ENCODE measurements at places on chromosomes 1 and 21.

DNA sequence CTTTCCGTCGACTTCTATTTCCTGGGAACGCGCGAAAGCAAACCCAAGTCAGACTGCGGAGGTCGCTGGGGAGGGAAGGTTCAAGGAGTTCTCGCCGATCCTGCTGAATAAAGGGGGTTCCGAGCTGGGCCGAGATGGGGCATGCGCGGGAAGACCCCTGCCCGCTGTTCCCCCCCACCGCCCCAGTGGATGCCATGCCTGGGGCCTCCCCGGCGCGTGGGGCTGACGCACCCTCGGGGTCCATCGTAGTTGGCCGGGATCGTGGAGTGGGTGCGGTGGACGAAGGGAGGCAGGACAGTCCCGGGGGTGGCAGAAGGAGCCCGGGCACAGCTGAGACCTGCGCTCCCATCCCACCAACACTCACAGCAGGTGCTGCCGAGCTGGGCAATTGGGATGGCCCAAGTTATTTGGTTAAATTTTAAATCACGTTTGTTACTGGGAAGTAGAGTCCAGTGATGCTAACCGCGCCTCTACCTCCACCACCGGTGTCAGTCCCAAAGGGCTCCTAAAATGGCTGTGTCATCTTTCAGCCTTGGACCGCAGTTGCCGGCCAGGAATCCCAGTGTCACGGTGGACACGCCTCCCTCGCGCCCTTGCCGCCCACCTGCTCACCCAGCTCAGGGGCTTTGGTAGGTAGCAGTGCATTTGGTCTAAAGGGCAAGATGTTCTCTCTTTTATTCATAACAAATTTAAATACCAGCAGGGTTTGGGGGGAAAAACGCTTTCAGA, 801 bp downstream of the MX1 start:
- DNase-seq = no peak

DNA sequence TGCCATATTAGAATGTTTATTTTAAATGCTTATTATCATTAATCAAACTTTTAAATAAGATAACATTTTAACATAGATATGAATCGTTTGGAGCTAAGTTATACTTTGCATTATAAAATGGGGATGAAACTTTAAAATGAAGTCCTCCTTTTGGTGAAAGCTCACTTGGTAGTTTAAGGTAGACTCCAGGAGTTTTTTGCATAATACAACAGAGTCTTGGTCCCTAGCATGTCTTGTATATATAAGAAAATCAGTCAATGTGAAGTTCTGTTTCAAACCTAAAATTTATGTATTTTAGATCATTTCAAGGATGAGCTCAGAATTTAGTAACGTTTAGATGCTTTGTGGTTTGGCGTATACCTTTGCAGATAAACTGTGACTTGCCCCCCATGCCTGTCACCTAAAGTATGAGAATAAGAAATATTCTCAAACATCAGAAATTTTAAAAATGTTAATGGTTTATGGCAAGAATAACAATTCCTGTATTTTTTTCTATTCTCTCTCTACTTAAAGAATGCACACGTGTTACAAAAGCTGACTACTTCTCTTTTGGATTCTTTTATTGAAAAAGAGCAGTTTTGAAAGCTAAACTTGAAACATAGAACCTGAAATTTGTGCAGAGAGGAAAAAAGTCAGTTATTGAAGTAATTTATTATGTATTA, 3.8 kb downstream of the NFIA start:
- no peak for DNase-seq

DNA sequence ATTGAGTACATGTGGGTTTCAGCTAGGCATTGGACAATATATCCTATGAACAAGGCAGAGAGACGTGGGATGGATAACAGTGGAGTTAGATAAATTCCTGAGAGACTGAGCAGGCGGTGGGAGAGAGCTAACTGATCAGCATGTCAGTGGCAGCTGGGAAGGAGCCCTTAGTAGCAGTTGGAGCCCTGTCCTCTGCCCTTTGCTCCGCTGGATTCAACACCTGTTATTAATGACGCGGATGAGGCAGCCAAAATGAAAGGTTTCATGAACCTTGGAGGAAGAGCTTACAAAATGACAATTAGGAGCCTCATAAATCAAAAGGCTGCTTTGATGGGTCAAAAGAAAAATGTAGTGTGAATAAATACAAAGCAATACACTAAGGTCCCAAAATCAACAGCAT, 16.1 kb downstream of the UBIAD1 start:
- no peak for DNase-seq

DNA sequence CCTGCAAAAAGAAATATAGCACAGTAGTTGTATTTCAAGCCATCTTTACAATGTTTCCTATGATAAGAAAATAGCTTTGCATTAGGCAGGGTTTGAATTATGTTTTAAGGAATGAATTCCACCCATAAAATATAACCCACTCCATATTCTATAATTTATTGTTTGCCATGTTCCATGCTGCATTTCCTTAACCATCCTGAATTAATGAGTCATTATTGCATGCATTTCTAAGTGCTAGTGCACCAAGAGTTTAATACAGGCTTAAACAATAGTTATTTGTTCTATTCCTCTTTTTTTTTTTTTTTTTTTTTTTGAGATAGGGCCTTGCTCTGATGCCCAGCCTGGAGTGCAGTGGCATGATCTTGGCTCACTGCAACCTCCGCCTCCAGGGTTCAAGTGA, 45.2 kb downstream of the MIGA1 start:
- DNase-seq = no peak

DNA sequence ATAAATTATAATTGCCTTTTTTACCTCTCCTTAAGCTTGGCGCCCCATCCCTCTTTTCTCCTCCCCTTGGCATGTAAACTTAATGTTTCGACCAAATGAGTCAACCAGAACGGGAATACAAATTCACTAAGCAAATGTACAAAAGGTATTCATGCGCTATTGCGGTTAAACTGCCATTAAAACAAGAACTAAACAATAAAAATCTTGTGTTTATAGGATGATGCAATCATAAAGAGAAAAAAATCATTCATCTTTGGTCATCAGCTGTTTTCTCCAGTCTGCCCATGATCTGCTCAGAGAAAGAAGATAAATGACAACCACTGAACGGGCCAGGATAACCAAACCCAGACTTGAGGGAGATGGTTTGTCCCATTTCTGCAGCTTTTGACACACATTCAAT, 534.2 kb upstream of the PLXNA2 start:
- DNase-seq = no peak

DNA sequence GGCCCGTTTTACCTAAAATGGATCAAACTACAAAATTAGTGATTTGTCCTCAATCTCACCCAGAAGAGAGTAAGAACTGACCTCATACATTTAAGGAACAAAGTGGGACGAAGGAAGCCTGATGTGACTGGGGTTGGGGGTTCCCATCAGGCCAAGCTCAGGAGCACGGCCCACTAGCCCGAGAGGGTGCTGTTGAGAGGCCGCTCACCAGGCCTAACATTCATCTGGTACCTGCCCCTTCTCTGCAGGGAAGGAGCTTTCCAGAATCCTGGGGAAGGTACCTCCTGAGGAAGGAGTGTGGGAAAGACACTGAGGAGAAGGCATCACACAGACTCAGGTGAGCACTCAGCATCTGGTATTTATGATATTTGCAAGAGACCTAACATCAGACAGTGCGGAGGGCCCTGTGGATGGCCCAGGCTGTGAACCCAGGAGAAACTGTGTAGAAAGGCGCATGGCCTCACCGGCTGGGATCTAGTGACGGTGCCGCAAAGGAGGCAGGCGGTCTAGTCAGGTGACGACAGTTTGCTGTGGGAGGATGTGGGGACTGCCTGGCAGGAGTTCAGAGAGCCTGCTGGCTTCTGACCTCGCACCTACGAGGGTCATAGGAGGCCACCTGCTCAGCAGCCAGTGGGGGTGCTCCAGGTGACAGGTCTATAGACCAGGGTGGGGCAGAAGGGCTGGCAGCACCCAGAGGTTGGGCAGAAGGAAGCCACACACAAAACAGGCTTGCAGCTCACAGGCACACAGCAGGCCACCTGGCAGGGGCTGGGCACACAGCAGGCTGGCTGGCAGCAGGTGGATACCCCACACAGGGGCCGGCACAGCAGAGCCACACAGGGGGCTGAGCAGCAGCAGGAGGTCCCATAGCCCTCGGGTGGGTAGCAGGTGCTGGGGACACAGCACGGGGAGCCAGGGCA, 543 bp downstream of the KRTAP12-4 start:
- no peak for DNase-seq

DNA sequence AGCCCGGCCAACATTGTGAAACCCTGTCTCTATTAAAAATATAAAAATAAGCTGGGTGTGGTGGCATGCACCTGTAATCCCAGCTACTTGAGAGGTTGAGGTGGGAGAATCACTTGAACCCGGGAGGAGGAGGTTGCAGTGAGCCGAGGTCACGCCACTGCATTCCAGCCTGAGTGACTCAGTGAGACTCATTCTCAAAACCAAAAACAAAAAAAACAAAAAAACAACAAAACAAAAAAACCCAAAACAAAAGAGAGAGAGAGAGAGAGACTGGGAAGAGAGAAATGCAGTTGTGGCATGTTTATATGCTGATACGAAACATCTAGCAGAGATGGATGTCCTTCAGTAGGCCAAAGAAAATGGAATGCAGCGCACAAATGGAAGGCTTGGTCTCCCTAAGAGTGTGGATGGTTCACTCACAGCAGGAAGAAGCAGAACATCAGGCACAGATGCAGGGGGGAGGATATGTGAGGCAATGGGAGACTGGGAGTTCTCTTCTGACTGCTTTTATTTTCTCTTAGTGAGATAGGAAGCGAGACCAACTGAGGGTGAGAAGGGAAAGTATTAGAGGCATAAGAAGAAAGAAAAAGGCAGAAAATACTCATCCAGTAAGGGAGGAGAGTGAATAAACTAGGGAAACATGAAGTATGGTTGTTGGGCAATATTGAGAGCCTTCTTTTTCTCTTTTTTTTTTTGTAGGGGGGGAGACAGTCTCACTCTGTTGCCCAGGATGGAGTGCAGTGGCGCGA, 16.0 kb downstream of the THEM4 start:
- DNase-seq = no peak

DNA sequence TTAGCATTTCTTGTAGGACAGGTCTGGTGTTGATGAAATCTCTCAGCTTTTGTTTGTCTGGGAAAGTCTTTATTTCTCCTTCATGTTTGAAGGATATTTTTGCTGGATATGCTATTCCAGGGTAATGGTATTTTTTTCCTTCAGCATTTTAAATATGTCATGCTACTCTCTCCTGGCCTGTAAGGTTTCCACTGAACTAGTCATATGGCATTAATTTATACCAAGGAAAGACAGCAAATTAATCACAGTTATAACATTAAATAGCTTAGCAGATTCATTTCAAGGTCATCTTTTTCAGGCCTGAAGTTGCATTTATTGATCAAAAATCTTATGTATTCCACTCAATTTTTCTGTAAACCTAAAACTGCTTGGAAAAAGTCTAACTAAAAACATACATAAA, 54.9 kb downstream of the AK5 start:
- no peak for DNase-seq

GRCh38 chr1:75233302-75233929, 99.2 kb downstream of the LHX8 start:
- DNase-seq = peak; percentile 19

DNA sequence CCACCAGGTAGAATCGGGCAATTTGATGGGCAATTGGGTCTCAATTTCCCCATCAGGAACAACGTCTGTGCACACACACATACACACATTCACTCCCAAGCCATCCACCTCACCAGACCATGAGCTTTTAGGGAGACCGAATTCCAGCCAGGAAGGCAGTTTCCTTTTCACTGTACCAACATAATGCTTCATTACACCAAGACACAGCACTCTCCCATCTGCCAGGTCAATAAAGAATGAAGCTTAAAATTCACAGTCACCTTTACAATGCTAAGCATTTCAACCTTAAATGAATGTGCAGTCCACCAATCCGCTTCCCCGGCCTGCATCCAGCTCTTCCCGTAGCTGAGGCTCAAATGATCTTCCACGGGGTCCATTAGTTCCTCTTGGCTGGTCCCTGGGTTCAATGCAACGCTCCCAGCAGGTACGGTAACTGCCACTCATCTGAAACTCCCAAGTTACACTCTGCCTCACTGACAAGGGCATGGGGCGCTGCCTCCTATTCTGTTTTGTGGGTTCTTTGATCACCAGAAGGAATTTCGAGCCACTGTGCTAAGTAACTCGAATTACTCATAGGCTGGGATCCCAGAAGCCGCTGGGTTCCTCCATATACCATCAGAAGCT, 105.0 kb downstream of the SIM2 start:
- no peak for DNase-seq

DNA sequence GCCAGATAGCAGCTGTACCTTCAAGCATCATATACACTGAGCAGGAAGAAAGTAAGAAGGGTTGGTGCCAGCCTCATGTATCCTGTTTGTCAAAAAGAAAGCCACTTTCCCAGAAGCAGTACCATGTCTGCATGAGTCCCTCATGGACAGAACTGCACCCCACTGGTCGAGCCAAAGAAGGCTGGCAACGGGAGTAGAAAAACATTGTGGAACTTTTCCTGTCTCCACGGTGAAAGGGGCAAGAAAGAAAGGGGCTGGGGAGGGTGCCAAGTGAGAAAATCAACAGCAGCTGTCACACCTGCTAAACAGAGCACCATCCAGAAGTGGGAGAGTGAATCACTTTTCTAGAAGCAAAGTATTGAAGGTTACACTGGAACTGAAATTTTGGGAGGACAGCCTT, 621.7 kb downstream of the LMO4 start:
- no peak for DNase-seq

DNA sequence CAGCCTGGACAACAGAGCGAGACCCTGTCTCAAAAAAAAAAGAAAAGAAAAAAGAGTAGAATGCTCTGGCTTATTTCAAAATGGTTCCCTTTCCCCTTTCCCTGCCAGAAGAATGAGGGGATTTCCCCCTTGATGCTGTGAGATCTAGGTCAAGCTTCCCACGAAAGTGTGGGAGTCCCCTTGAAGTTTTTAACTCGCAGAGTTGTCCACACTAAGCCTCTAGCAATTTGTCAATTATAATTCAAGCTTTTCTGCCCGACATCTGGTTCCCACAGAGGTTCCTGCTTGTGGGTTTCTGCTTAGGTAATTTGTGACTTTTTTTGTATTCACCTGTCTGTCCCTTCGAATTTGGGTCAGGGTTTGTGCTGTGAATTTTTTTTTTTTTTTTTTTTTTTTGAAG, 62.8 kb downstream of the ZFYVE9 start:
- peak; percentile 12 for DNase-seq

DNA sequence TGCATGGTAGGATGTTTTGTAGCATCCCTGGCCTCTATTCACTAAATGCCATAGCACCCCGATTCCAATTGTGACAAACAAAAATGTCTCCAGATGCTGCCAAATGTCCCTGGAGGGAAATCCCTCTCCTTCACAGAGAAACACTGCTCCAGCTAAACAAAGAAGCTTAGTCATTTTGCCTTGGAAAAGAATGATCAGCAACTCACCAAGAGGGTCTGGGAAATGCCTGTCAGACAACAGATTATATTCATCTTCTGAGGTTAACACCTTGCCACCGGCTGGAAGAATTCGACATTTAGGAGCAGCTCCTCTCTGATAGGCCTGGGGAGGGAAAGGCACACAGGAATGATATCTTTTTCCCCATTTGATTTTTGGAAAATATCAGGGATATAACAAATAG, 84.4 kb downstream of the NIBAN1 start:
- DNase-seq = no peak

GRCh38 chr1:225418598-225418997, 9.2 kb downstream of the LBR start:
- DNase-seq = no peak

GRCh38 chr21:45112371-45112770, 38.0 kb downstream of the ADARB1 start:
- DNase-seq = no peak
